COLO829 (cell line): ENCODE measurements at places on chromosomes 13 and 19.

DNA sequence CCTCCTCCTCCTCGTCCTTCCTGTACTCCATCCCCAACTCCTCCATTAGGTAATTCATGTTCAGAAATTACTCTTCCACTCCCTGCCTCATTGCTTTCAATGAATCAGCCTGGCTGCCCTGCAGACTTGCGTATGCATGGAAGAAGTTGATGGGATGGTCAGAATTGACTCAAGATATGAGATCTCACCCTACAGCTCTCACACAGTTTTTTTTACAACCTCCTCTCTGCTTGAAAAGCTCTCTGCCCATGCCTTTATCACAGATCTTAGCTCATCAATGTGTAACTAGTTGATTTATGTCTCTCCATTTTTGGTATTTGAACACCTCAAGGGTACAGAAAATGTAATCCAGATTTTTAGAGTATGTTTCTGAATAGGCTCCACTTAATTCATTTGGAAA is 506.9 kb downstream of the TBC1D4 start:
- DNase-seq = no peak

DNA sequence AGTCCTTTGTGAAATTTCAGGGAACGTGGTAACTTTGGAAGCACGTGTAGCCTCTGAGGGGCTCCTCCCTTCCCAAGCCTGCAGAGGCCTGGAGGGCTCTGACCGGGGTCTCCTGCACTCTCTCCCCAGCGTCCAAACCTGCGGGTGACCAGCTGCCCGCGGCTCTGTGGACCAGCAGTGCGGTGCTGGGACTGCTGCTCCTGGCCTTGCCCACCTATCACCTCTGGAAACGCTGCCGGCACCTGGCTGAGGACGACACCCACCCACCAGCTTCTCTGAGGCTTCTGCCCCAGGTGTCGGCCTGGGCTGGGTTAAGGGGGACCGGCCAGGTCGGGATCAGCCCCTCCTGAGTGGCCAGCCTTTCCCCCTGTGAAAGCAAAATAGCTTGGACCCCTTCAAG is 2.7 kb upstream of the TPGS1 start:
- DNase-seq = no peak

- no peak for DNase-seq
Observed at GRCh38 chr13:76921516-76921915, 26.8 kb upstream of the ACOD1 start.

- no peak for DNase-seq
Observed at GRCh38 chr19:46601318-46602224, at the start of gene CALM3. Gene CALM3 (plus strand): TSS chr19:46601330. CDS start chr19:46601435, 105 bp downstream.

GRCh38 chr19:18915639-18916038 is 3.5 kb downstream of the COPE start:
- no peak for DNase-seq

DNA sequence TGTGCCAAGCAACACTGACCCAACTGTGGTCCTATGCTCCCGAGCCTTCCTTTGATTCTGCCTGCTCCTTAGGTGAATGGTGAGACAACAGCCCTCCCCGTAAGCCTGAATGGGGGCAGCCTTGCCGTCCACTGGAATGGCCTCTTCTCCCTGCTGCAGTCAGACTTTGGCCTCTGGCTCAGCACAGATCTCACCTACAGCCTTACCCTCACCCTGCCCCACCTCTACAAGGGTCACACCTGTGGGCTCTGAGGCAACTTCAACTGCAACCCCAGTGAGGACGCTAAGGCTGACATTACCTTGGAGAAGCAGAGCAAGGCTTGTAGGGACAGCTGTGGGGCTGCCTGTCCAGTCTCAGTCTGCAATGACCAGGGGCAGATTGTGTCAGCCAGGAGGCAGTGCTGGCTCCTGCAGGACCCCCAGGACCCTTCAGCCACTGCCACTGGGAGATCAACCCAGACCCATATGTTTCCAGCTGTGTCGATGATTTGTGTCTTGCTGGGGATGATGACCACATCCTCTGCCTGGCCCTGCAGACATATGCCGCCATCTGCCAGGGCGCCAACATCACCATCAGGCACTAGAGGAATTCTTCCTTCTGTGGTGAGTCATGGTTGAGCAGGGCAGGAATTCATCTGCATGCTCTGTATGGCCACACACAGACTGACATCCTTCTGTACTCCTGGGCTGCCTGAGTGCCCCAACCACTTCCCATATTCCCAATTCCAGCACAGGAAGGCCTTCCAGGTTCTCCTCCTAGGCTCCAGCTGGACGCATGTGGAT is 27.3 kb upstream of the FXYD3 start:
- peak; percentile 74 for DNase-seq

- DNase-seq = peak; percentile 86
Observed at GRCh38 chr13:21435687-21436151, 23.4 kb downstream of the ZDHHC20 start.

GRCh38 chr13:27465611-27466010 is 15.2 kb upstream of the MTIF3 start:
- DNase-seq = no peak

- no peak for DNase-seq
Observed at GRCh38 chr19:51079481-51080110, 3.1 kb downstream of the KLK14 start.

GRCh38 chr13:71625694-71626093 is 241.3 kb downstream of the DACH1 start:
- no peak for DNase-seq

DNA sequence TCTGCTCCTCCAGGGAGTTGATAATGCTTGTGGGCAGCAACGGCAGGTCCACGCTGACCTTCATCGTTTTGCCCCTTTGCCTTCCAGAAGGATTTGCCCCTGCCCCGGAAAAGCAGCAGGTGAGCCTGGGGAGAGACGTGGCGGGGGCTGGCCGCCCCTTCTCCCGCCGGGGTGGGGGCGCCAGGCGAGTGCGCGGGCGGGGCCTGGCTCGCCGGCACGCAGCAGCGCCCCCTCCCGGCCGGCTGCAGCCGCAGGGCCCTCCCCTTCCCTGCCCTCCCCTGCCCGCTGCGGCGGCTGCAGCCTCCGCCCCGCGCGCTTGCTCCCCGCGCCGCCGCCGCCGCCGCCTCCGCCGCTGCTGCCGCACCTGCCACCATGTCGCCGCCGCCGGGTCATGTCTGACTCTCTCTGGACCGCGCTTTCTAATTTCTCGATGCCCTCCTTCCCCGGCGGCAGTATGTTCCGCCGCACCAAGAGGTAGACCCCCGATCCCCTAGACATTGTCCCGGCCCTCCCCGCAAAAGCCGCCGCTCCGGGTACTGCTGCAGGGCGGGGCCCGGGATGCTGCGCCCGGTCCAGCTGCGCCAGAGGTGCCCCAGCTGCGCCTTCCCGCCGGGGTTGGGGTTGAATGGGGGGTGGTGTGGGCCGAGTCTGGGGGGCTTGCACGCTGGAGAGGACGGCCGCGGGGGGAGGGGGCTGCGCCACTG is at the start of gene MAST1:
Gene MAST1 (plus strand): TSS at position 334 of the 704 bp plus-strand sequence. CDS start 58 bp downstream, at position 392.
- DNase-seq = no peak

DNA sequence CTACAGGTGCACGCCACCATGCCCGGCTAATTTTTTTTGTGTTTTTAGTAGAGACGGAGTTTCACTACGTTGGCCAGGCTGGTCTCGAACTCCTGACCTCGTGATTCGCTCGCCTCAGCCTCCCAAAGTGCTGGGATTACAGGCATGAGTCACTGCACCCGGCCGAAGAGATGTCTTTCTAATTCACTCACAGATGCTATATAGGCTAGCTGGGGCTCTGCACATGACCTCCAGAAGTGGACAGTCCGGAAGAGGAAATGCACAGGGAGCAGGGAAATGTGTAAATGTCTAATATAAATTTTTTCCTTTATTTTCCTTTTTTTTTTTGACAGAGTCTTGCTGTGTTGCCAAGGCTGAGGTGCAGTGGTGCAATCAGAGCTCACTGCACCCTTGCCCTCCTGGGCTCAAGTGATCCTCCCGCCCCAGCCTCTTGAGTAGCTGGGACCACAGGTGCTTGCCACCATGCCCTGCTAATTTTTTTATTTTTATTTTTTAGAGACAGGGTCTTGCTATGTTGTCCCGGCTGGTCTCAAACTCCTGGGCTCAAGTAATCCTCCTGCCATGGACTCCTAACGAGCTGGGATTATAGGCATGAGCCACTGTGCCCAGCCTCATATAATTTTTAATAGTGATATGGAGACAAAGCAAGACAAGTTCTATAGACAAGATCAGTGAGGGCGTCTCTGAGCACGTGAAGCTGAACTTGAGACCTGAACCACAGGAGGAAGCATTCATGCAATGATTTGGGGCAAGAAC is 8.4 kb downstream of the GIPC1 start:
- no peak for DNase-seq

- no peak for DNase-seq
Observed at GRCh38 chr13:77817521-77817920, 101.1 kb downstream of the EDNRB start.

GRCh38 chr19:38224014-38224862 is at the start of gene DPF1:
Gene DPF1 (minus strand): TSS chr19:38224222. CDS start chr19:38224142, 80 bp downstream.
- DNase-seq = peak; percentile 85

GRCh38 chr13:27607125-27607524 is 13.2 kb downstream of the LNX2 start:
- DNase-seq = peak; percentile 38

GRCh38 chr19:29843180-29844051 is 31.6 kb downstream of the CCNE1 start:
- DNase-seq = no peak

- DNase-seq = peak; percentile 40
Observed at GRCh38 chr19:15264061-15264932, 32.0 kb upstream of the EPHX3 start.

DNA sequence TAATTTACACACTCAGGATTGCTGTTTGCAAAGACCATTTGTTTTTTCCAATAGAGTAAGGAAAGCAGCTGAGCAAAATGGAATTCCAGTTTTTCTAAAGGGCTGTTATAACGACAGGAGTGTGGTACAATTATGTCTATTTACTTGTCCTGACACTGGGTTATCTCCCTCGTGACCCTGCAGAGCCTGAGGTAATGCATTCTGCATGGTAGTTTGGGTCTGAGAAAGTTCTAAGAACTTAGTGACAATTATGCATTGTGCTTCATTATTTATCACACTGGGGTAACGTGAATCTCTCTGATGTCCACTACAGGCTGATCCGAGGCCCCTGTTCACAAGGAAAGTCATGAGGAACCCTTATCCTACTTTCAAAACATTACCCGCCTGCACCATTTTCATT is 50.7 kb upstream of the EDNRB start:
- peak; percentile 55 for DNase-seq

DNA sequence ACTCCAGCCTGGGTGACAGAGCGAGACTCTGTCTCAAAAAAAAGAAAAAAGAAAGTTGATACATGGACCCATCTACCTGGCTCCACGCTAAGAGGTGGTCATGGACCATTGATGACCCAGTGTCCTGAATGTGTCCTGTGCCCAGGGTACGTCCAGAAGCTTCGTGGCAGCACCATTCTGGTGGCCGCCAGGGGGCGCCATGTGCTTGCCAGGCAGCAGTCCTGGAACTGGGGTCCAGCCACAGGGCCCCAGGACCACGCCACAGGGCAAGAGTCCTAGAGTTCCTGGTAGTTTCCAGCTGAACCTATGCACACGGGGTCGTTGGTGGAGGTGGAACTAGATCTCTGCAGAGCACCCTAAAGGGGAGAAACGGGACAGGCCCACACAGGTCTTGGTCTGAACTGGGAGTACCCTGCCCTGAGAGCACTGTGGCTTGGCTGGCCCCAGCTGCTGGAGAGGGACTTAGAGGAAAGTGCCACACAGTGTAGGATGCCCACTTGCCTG is 19.9 kb upstream of the FBXO27 start:
- DNase-seq = no peak

DNA sequence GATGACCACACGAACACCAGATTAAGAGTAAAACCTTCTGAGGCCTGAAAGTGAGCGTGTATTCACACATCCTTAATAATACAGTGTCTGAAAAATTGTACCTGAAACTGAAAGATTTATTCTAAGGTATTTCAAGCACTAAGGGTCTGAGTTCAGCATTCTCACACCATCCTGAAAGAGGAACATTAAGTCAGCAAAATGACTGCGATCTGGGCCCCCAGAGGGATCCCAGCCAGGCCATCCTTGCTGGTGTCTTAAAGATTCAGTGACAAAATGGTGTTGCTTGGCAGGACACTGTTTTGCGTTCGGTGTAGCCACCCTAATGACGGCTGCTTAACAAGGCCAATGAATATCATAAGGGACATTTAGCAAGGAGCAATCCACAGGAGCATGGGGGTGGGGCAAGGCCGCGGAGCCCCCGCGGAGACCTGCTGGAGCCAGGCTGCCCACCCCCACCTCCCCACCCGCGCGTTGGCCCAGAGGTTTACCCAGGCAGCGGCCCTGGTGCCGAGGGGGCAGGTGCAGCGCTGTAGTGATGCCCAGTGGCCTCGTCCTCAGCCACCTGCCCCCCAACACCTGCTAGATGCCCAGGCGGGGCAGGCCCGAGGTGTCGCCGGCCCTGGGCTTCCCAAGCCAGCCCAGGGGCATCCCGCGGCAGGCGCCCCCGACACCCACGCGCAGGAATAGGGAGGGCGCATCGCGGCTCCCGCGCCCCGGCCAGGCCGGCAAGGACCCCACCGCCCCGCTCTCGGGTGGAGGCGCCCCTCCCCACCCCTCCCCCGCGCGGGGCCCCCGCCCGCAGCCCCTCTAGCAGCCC is 742 bp downstream of the NALCN start:
- DNase-seq = no peak

DNA sequence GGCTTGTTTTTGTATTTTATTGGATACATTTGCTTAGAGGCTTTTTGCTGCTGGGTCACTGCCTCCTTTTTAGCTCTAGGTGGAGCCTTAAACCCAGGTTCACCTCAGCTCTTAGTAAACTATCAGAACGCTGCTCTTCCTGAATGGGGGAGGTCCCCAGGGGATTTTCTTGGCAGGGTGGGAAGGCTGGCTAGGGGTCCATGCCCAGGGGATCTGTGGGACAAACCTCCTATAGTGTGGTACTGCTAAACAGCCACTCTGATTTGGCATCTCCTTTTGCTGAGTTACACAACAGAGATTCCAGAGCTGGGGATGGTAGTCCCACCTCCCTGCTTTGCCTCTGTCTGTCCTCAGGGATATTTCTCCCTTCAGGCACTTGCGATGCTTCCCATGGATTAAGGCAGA is 204.9 kb downstream of the ZIC5 start:
- no peak for DNase-seq

- no peak for DNase-seq
Observed at GRCh38 chr13:100394005-100394695, 194.4 kb downstream of the GGACT start.

- DNase-seq = no peak
Observed at GRCh38 chr19:953445-954271, 27.8 kb downstream of the ARID3A start.

GRCh38 chr13:110218581-110219201 is 88.3 kb downstream of the COL4A1 start:
- no peak for DNase-seq

DNA sequence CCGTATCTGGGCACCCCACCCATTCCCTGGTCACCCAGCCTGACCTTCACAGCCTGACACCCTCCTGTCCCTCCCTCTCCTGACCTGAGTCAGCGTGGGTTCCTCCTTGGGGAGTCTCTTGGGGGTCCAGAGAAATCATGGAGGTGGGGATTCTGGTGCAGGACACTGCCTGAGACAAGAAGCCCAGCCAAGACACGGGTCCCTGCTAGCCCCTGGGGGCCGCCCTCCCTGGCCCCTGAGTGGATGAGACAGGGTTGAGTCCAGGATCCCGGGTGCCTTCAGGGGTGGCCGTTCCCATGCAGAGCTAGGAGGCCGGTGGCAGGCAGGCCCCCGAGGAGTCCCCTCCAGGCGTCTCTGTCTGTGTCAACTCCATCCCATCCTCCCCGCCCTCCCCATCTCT is 1.6 kb downstream of the MAP2K7 start:
- no peak for DNase-seq
